ENCODE measurements at places on chromosomes 16 and 17. TPM values are rescaled to one million over a fixed set of nuclear protein-coding genes. Genes with fewer than 3 reads are reported as not detected.

DNA sequence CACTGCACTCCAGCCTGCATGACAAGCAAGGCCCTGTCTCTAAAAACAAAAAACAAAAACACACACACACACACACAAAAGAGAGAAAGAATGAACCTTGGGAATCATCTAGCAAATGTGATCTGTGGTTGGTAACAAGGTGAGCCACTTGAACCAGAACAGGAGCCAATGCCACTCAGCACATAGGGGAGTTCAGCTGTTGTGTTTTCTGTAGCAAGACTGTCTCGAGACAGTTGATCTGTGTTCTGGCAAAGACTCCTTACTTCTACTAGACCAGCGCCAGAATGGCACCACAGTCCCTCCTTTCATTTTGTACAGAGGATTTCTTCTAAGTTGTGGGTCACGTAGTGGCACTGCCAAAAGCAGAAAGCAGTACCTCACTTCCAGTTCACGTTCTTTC is 20.7 kb downstream of the ATP2A1 start:
- DNase-seq = no peak

DNA sequence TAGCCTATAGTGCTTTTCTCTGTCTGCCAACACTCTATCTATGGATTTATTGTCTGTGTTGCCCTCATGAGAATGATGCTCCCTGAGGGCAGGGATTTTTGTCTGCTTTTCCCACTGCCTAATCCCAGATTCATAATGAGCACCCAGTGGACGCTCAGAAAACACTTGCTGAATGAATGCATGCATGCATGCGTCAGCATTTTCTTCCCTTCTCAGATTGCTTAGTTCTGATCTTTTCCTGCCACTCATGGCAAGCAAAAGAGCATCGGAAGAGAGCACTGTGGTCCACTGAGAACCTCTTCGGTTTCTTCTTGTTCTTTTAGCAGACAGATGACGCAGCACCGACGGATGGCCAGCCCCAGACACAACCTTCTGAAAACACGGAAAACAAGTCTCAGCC is 246.8 kb downstream of the RBFOX1 start:
- DNase-seq = no peak

The CRYBA1 gene
- total RNA-seq = not detected

- no peak for DNase-seq
These were observed 1.2 kb downstream of the NPTX1 start for GRCh38 chr17:80474961-80475909.

DNA sequence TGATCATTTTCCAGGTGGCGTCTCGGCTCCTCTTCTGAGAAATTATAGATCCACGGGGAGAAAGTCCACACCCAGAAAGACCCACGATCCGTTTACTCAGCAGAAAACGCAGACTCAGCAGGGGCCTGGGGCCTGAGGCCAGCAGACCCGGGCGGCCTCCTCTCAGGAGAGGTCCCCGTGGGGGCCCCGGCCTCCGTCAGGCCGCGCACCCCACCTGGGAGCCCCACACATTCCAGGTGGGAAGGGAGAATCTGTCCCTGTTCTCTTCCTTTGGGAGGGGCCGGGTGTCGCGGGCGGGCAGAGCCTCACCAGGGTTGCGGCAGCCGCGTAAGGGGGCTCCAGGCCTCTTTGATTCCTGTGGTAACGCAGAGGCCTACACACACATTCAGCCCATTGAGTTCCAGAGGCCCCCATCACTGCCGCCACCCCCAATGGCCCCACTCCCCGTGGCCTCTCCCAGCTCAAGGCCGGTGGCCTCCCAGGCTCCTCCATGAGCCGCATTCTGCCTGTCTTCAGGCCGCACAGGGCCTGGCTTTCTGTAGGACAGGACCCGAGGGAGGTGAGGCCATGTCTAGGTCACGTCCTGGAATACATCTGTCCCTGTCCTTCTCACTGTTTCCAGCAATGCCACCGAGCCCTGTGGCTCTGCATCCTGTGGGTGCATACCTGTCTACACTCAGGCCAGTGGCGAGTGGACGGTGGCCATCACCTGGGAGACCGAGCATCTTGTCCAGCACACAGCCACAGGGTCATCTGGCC is 1.6 kb upstream of the IGFALS start:
- no peak for DNase-seq

The GAS7 gene
- 0.10 TPM for total RNA-seq

DNA sequence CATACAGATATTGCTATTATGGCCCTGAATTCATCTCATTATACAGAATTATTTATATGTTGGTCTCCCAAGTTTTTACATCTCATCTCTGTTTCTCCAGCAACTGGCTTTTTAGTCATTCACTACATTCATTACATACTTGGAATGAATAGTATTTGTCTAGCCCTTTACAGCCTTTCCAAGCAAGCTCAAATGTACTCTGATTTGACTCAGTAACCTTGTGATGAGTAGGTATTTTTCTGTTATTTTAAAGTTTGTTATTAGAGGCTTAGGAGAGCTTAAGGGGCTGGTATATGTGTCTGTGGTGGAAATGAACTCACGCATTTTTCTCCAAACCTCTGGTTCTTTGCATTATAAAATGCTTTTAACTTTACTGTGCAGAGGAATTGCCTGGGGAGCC is 224.7 kb downstream of the SNX29 start:
- DNase-seq = no peak

GRCh38 chr17:31089471-31089870 is 5.3 kb upstream of the NF1 start:
- peak; percentile 18 for DNase-seq

GRCh38 chr16:55052741-55053415 is 122.2 kb downstream of the IRX5 start:
- no peak for DNase-seq

GRCh38 chr17:43689814-43690213 is 28.1 kb upstream of the MEOX1 start:
- no peak for DNase-seq

DNA sequence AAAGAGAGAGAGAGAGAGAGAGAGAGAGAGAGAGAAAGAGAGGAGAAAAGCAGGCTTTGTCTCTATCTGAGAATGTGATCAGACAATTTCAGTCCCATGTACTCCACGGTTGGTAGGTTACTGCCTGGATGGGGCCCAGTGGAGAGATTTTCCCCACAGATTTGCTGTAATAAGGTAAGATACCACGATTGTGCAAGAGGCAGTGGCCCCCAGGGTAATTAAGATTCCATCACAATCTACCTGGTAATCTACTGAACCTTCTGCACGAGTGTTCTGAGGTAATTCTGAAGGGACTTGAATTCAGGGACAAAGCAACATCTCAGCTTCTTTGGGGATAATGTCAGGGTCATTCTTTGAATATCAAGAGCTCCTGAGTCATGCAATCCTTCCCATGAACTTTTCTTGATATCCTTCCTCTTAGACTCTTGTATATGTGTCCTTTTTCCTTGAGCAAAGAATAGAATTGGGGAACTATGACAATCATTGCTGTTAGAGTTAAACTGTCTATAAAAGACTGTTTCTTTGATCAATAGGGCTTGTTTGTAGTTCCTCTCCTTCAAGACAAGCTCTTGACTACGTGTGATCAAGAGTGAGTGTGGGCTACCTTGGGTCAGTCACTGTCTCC is 306.6 kb downstream of the MAF start:
- no peak for DNase-seq

- DNase-seq = peak; percentile 14
These were observed at the start of gene GH2 for GRCh38 chr17:63881935-63882601. Gene GH2, minus strand, starts transcription at chr17:63881944. Its CDS starts 143 bp downstream, at chr17:63881801.

GRCh38 chr16:66382966-66383299 is 16.4 kb downstream of the CDH5 start:
- peak; percentile 96 for DNase-seq

GRCh38 chr17:5861246-5861645 is 208.9 kb upstream of the WSCD1 start:
- DNase-seq = no peak

DNA sequence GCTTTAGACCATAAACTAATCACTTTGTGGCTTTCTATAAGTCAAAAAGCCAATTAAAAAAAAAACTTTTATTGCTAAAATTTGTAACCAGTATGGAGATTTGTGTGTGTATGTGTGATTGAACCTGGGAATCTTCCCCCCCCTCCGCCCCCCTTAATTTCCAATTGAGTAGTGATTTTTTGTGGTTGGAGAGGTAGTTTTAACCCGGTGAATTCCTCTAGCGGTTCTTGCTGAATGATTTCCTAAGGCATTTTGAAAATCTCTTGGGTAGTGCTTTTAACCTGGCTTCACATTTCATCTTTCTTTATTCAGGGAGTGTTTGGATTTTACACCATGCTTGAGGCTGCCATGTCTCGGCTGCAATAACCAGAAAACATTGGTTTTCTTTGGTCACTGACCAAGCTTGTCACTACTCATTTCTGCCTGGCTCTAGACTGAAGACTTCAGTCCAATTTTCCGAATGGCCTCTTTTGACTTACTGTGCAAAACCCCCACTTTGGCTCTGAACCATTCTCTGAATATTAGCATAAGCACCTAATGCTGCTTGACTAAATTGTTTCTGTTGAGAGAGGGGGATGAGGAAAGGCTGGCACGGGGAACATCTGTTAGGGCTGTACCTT is 35.6 kb downstream of the PRKCA start:
- DNase-seq = no peak

- DNase-seq = no peak
These were observed 5.9 kb upstream of the MSLN start for GRCh38 chr16:754656-755055.

- DNase-seq = no peak
These were observed 222.9 kb downstream of the PRKCA start for GRCh38 chr17:66525338-66525737.

DNA sequence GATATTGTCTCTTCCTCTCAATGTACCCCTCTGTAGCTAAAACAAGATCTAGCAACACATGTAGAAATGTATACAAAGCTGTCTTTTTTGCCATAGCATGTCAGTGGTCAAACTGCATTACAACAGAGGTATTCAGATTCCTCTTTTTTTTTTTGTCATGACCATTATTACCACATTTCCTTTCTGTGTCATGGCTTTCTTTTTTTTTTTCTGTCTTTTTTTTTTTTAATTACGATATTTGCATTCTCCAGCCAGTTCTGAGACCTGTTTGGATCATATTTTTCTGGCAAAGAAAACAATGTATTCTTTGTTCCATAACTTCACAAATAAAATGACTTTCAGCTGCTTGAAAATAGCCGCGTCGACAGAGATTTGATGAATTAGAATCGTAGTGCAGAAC is 27.4 kb upstream of the CAPNS2 start:
- no peak for DNase-seq

The PDILT gene
- total RNA-seq = not detected

The SDR42E2 gene
- total RNA-seq = not detected

- no peak for DNase-seq
These were observed 14.6 kb downstream of the BCAR1 start for GRCh38 chr16:75236736-75237397.

DNA sequence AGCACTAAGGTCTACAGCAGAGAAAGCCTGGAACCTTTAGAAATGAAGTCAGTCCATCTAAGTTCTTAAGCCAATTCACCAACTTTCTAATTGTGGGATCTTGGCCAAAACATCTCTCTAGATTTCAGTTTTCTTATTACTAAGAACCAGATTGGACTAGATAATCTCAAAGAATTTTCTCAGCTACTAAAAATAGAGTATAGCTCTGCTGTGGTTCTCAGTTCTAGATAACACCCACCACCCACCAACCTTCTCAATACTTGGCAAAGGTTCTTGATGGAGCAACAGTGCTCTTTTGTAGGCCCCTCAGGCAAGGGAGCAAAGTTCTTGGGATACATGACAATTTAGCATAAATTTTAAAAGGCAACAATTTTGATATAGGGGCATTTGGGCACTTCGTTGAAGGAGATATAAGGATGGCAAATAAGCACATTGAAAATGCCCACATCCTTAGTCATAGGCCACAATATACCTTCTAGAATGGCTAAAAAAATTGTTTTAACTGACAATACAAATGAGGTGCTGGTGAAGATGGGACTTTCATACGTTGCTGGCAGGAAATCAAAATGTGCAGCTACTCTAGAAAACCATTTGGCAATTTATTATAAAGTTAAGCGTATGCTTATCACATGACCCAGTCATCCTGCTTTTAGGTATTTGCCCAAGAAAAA is 74.4 kb upstream of the TMEM132E start:
- DNase-seq = no peak

The SLC12A3 gene
- not detected for total RNA-seq
